ENCODE measurements at places on chromosomes 1 and 21.

- no peak for DNase-seq
These were observed 159.3 kb upstream of the SGIP1 start for GRCh38 chr1:66374561-66375111.

- no peak for DNase-seq
These were observed at the start of gene KIAA0319L for GRCh38 chr1:35557118-35557610. TSS of gene KIAA0319L (minus strand) at chr1:35557403. CDS start at chr1:35554491, 2,912 bp downstream.

DNA sequence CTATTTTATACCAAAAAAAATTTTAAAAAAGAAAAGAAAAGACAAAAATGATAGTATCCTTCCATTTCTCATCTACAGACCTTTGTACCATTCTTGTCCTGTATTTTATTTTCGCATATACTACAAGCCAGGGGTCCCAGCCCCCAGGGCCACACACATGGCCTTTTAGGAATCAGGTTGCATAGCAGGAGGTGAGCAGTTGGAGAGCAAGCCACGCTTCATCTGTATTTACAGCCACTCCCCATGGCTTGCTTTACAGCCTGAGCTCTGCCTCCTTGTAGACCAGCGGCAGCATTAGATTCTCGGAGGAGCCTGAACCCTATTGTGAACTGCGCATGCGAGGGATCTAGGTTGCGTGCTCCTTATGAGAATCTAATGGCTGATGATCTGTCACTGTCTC lies 39.8 kb downstream of the RASSF5 start:
- no peak for DNase-seq

GRCh38 chr1:23980728-23981070 lies 572 bp upstream of the SRSF10 start:
- peak; percentile 62 for DNase-seq

- DNase-seq, result no peak
These were observed 43.9 kb downstream of the NAV1 start for GRCh38 chr1:201582705-201583442.

- no peak for DNase-seq
These were observed 69.5 kb downstream of the LPAR3 start for GRCh38 chr1:84823511-84823910.

GRCh38 chr1:156676820-156677615 lies at the start of gene NES:
TSS of gene NES (minus strand) at chr1:156677407. CDS start at chr1:156677264, 143 bp downstream.
- DNase-seq, result no peak

- no peak for DNase-seq
These were observed 16.9 kb downstream of the SLC45A3 start for GRCh38 chr1:205663286-205663936.

DNA sequence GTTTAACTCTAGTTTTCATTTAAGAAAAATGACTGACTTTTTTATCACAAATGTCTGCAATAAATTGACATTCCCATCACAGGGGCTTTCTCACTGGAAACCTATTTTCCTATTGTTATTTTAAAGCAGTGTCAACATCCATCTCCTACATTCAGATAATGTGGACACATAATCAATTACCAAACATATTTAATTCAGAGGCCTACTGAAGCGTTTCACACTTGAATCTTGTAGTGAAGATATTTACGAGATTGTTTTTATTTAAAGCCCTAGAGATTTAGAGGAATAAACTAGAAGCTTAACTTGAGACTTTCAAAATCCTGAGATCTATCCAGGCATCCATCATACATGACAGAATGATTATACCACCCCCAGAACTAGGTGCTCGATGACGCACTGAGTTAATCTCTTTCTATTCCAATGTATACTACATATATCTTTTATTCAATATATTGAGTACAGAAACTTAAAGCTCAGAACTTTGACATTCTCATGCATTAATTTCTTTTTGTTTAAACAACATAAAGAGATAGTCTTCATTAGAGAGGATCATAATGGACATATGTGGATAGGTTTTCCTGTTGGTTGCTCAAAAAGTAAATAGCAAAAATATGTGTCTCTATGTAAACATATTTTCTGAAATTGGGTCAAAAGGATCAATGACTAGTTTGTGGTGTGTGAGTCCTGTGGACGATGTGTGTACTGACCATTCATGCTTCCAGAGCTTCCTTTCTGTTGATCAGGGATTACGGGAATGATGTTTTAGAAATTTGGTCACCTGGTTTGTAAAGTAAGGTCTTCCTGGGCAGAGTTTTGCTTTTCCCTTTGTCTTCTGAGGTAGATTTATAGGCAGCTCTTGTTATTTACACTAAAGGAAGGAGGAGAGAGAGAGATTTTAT lies 171.5 kb upstream of the HMCN1 start:
- DNase-seq, result no peak

DNA sequence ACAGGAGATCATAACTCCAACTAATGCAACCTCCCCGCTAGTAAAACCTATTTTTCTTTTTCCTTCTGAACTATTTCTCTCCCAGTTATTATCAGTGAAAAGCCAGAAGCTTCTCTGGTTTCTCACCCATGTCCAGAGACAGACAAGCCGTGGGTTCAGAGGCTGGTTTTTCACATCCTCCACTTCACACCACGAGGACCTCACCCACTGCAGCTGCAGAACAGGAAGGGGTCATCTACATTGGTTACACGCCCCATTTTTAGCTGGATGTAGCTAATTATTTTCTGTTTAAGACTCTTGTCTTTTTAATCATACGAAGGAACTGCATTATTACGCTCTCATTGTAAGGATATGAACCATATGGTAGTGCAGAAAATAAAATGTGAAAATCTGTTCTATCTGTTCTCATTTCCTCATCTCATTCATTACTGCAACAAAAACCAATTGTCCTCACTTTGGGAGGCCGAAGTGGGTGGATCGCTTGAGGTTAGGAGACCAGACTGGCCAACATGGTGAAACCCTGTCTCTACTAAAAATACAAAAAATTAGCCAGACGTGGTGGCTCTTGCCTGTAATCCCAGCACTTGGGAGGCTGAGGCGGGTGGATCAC lies 39.1 kb upstream of the CLDN14 start:
- DNase-seq, result no peak
